ENCODE measurements at places on chromosomes 1 and 21.

GRCh38 chr1:24540051-24540905, 15.6 kb upstream of the NCMAP start:
- no peak for DNase-seq

- no peak for DNase-seq
Observed at GRCh38 chr1:35657851-35658250, 16.5 kb upstream of the PSMB2 start.

GRCh38 chr1:30903343-30904034, 5.1 kb downstream of the SDC3 start:
- no peak for DNase-seq

DNA sequence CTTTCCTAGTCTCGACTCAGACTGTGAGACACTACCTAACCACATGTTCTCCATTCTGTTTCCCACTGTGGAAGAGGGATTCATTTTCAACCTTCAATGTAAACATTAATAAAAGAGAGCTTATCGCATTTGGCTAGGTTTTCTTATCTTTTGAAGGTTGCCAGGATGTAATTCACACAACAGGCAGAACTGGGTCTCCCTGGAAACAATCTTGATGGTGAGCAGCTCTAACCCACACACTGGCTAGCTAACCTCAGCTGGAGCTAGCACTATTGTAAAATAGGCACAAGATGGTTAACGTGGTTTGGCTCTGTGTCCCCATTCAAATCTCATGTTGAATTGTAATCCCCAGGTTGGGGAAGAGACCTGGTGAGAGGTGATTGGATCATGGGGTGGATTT, 75.1 kb downstream of the ZSCAN20 start:
- DNase-seq, result no peak

DNA sequence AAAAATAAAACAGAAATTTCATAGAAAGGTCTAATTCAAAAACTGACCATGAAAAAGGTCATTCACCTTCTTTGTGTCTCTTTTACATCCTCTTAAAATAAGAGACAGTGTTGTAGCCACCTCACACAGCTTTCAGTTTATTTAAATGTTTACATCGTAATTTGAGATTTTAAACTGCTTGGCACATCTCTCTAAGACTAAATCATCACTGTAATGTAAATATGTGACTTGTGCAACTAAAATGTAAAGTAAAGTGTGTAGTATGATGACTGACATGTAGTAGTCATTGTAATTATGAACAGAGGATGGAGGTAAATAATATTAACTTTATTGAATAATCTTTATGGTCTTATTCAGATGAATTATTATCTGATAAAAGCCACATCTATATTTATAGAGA, 283.9 kb downstream of the KCNT2 start:
- DNase-seq, result no peak

DNA sequence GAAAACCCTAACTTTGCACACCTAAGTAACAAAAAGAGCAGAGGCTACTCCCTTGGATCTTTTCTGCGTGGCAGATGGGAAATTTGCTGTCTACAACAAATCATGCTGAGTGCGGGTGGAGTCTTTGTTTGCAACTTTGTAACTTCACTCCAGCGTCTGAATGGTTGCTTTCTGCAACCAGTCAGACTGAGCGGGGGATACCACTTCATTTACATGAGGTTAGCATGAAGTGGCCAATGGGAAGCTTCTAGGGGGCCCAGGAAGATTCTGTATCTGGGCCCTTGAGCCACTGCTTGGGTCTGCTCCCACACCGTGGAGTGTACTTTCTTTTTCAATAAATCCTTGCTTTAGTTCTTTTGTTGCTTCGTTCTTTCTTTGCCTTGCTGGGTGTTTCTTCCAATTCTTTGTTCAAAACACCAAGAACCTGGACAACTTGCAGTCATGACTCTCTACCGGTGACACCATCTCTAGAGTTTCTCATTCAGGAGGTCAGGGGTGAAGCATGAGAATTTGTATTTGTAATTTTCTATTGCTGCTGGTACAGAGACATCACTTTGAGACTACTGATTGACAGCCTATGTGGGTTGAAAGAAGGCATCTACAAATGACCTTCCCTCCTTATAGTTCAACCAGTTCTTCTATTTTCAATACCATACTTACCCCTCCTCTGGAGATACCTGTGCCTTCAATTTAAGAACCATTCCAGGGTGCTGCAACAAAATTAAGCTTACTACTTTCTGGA, 55.8 kb upstream of the RC3H1 start:
- no peak for DNase-seq

- no peak for DNase-seq
Observed at GRCh38 chr21:46393941-46394594, 64.6 kb upstream of the DIP2A start.

DNA sequence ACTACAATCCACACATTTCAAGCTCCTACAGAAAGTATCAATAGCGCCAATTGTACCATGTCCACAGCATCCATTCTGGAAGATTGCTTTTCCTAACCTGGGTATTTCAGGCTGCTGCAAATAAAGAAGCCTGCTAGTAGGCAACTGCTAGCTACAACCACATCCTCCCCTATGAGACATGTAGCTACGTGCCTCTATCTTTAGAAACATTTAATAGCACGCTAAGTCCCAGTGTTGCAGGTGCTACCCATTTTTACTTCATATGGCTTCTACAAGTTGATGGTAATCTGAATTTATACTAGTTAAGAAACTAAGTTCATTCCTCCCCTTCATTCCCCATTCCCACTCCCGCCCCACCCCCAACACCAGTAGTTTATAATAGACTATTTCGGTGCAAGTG, 7.4 kb upstream of the AMPD1 start:
- no peak for DNase-seq

GRCh38 chr21:37862536-37862935, 53.7 kb downstream of the KCNJ6 start:
- DNase-seq, result no peak

- DNase-seq, result no peak
Observed at GRCh38 chr1:225481738-225482137, 53.9 kb upstream of the LBR start.

DNA sequence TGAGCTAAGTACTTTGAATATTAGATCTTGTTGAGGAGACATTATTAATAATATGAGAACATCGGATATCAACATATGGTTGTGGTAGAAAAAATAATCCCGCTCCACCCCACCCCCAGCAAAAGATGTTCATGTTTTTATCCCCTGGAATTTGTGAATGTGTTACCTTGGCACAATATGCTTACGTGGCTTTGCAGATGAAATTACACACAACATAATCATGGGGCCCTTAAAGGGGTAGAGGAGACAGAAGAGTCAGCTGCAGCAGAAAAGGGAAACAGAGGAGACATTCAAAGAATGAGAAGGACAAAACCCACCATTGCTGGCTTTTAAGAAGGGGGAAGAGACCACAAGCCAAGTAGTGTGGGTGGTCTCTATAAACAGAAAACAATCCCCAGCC, 104.1 kb downstream of the SEC16B start:
- no peak for DNase-seq

GRCh38 chr21:45594721-45595489, 48.6 kb upstream of the PCBP3 start:
- no peak for DNase-seq

- DNase-seq, result peak; percentile 78
Observed at GRCh38 chr1:62356257-62356835, 37.1 kb upstream of the KANK4 start.

GRCh38 chr1:11338284-11338924, 65.4 kb downstream of the UBIAD1 start:
- DNase-seq, result no peak

GRCh38 chr1:167440776-167441175, 77.6 kb downstream of the CD247 start:
- DNase-seq, result no peak

GRCh38 chr1:205710201-205711062, 30.1 kb upstream of the SLC45A3 start:
- no peak for DNase-seq

DNA sequence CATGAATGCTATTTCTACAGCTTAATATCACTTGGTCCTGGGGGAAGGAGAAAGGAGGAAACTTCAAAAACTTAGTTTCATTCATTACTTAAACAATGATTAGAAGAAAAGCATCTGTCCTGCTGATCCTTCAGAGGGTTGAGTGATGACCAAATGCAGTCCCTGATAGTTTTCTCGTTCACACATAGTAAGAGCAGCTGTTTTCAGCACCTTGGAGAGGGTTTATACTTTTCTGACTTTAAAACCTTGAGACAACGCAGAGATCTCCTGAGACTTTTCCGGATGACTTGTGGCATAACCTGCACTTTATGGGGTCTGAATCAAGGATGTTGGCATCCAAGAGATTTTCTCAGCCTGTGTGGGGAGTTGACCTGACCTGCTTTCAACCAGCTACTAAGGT, 94.0 kb upstream of the KCND3 start:
- DNase-seq, result no peak

GRCh38 chr1:36151845-36152203, 2.5 kb upstream of the TRAPPC3 start:
- no peak for DNase-seq

- no peak for DNase-seq
Observed at GRCh38 chr21:44499211-44499560, 40.8 kb downstream of the KRTAP10-1 start.

DNA sequence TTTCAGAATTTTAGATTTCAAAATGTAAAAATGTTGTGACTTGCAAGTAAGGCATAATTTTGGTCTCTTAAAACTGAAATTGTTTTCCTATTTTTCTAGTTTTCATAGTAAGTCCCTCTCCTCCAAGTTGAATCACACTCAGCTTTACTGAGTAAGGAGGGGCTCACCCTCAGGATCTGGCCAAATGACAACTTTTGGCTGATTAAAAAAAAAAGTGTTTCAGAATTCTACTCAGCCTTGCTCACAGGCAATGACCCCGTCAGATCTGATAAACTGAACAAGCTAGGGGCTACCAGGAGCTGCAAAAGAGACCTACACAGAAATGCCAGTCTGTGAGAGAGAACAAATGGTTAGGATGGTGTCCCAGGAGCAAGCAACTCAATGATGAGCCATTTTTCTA, 159.8 kb downstream of the PBX1 start:
- DNase-seq, result no peak

DNA sequence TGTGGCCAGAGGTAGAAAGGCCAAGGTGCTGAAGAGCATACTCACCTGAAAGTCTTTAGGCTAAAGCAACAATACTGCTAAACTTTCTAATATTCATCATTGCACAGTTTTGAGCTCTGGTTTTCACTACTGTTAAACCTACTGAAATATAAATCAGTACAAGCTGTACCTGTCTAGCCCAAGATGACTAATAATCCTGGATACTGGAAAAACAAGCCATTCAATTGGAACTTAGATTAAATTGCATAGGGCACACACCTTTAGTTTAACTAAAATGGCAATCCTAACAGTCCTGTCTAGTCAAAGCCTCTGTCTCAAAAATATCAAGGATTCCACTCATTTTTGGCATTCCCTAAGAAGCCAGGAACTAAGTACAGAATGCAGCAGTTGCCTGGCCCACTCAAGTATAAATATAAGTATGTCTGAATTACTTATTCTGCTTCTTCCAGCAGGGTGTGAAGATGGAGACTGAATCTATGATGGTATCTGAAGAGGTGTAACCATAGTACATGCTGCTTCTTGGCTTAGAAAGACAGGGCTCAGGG, 3.1 kb downstream of the CHML start:
- DNase-seq, result no peak

GRCh38 chr21:27371115-27371974, 404.5 kb upstream of the ADAMTS5 start:
- no peak for DNase-seq

- peak; percentile 89 for DNase-seq
Observed at GRCh38 chr1:207890136-207890738, 20.7 kb downstream of the CD34 start.

DNA sequence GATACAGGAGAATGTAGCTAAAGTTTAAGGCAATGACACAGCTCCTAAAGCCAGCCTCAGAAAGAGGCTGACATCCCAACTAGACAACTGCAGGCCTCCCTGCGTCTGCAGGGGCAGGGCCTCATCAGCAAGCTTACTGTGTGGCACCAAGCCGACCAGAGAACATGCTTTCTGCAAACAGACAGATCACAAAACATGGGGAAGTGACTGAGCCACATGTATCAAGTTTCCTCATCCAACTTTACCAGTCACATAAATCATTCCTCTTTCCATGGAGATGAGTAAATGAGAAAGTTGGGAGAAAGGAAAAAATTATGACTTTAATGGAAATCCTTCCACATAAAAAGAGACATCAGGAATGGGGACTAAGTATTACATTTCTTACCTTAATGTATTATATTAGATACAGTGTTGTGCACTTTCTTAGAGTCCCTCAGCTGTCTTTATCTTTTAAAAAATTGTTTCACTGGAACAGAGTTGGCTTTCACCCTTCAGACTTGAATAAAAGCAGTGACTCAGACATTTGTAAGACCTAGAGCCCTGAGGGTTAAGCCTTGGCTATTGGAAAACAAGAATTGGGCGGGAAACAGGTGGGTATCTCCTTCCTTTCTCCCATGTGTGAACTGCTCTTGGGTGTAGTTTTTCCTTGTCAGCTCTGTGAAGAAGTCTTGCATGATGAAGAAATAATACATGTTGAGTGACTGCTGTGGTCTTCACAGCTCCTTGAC, 305.7 kb upstream of the SNX7 start:
- peak; percentile 60 for DNase-seq

DNA sequence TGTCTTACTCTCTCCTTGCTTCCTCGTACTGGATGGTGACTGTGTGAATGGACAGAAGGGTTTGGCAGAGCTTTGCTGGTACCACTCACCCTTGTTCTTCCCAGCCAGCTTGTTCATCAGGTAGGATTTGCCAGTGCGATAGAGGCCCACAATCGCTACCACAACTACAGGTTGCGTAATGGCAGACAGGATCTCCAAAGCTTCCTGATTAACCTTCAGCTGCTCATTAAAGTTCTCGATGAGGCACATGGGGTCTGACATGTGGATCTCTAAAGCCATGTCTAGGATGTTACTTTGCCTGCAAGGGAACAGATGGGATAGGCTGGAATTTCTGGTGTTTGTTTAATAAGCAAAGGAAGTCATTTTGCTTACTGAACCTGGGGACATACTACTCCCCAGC, 3.4 kb downstream of the GBP5 start:
- DNase-seq, result no peak

DNA sequence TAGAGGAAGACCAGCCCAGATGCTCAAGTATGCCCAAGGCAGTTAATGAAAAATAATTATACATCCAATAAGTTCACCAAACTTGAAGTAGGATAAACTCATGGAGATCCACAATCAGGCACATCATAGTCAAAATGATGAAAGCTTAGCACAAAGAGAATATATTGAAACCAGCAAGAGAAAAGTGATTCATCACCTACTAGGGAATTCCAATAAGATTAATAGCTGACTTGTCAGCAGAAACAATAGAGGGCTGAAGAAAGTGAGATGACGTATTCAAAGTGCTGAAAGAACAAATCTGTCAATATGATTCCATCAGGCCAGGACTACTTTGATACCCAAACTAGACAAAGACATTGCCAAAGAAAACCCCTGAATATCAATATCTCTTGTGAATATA, 251.7 kb upstream of the BEND5 start:
- DNase-seq, result peak; percentile 10

GRCh38 chr1:45569962-45570581, 13.8 kb upstream of the NASP start:
- peak; percentile 67 for DNase-seq

- DNase-seq, result no peak
Observed at GRCh38 chr1:38082769-38083263, 36.2 kb upstream of the POU3F1 start.

Data from HT1080 (cell line).